Esophagus squamous epithelium (tissue), 5 donors: ENCODE measurements at places on chromosomes 1 and 21. TPM values are rescaled to one million over a fixed set of nuclear protein-coding genes. Genes with fewer than 3 reads are reported as not detected.
A peak's percentile ranks its signal among the peaks of the same experiment; 100 is the strongest.

GRCh38 chr1:58266242-58266641 lies 280.3 kb downstream of the OMA1 start:
- H3K4me3 ChIP-seq, result no peak overlapping the region
- H3K27me3 ChIP-seq, result no peaks in the 10 kb centered on the region
- no peak for DNase-seq

- H3K27ac ChIP-seq, result no peak overlapping the region
- no peak overlapping the region for H3K4me3 ChIP-seq
- DNase-seq, result no peak
- no peaks in the 10 kb centered on the region for H3K36me3 ChIP-seq
- peaks cover 8% of the 10 kb centered on the region for H3K4me1 ChIP-seq
Observed at GRCh38 chr21:37560385-37560784, 193.8 kb downstream of the DYRK1A start.

DNA sequence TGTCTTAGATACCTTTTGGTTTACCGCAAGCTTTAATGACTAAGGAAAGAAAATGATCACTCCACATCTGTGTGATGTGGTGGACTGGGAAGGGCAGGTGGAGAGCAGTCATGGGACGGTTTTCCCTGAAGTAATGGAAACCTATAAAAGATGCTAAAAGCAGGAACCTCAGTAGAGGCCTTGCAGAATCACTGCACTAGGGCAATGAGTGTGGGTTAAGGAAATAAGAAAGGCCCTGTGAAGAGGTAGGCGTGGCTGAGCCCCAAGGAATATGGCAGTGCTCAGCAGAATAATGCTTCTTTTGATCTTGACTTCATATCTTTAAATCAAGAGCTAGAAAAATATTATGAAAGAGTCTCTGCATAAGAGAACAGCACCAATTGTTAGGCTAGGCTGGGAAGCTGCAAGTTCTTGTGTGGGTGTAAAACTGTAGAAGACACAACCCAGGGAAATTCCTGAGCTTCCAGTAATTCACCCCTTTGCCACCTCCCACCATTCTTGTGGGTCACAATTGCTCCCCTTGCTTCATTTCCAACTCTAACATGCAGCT lies 49.9 kb downstream of the CLCA4 start:
- H3K36me3 ChIP-seq, result no peaks in the 10 kb centered on the region
- no peaks in the 10 kb centered on the region for H3K4me1 ChIP-seq
- H3K27ac ChIP-seq, result no peak overlapping the region
- DNase-seq, result no peak
- no peaks in the 10 kb centered on the region for H3K27me3 ChIP-seq
- H3K4me3 ChIP-seq, result no peak overlapping the region

DNA sequence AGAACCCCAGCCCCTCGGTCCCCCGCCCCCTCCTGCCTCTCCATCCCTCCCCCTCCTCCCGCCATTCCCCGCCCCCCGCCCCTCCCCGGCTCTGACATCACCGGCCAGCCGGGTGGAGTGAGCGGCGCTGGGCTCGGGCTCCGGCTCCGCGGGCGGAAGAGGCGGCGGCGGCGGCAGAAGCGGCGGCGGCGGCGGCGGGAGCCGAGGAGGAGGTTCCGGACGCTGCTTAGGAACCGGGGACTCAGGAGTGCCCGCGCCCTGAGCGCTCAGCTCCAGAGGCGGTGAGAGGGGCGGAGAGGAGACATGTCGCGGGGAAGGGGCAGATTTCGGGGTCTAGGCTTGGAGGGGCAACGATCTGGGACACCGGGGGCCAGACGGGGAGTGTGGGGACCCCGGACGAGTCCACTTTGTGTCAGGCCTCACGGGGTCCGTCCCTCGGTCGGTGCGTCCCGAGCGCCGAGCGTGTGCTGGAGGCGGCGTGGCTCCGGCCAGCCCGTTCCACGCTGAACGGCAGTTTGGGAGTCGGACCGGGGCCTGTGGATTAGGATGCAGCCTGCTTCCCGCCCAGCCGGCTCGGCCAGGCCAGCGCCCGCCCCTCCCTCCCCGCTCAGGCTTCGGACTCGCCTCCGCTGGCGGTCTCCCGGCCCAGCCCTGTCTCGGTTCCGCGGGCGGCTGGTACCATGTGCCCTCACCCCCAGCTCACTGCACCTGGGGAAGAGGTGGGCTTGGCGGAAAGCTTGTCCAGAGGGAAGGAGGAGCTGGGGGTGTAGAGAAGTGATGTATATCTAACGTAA lies at the start of gene PEA15:
Gene PEA15 (plus strand): TSS at position 143 of the 794 bp plus-strand sequence. CDS start 6,161 bp downstream, outside the sequence.
- peaks cover 63% of the 10 kb centered on the region for H3K4me1 ChIP-seq
- peak within 1 kb of the TSS; percentile 96 for H3K27ac ChIP-seq
- no peaks in the 10 kb centered on the region for H3K36me3 ChIP-seq
- H3K27me3 ChIP-seq, result no peaks in the 10 kb centered on the region

GRCh38 chr1:241881440-241881839 lies 33.4 kb downstream of the EXO1 start:
- no peaks in the 10 kb centered on the region for H3K4me1 ChIP-seq
- no peak overlapping the region for H3K27ac ChIP-seq
- DNase-seq, result no peak
- no peaks in the 10 kb centered on the region for H3K36me3 ChIP-seq

GRCh38 chr1:81029266-81029665 lies 771.5 kb upstream of the ADGRL2 start:
- H3K4me3 ChIP-seq, result no peak overlapping the region
- no peak for DNase-seq
- H3K36me3 ChIP-seq, result no peaks in the 10 kb centered on the region
- no peaks in the 10 kb centered on the region for H3K4me1 ChIP-seq
- H3K27ac ChIP-seq, result no peak overlapping the region
- no peaks in the 10 kb centered on the region for H3K27me3 ChIP-seq

GRCh38 chr1:66048011-66048410 lies 255.3 kb downstream of the PDE4B start:
- DNase-seq, result no peak
- no peaks in the 10 kb centered on the region for H3K27me3 ChIP-seq
- no peaks in the 10 kb centered on the region for H3K36me3 ChIP-seq
- no peak overlapping the region for H3K4me3 ChIP-seq

GRCh38 chr1:226702318-226702956 lies 36.6 kb downstream of the ITPKB start:
- H3K27ac ChIP-seq, result peak overlapping the region; percentile 91
- H3K4me1 ChIP-seq, result peaks cover 76% of the 10 kb centered on the region
- H3K4me3 ChIP-seq, result peak overlapping the region; percentile 87
- no peak for DNase-seq
- no peaks in the 10 kb centered on the region for H3K27me3 ChIP-seq

GRCh38 chr21:42112238-42112637 lies 41.1 kb downstream of the UMODL1 start:
- peaks cover 44% of the 10 kb centered on the region for H3K27me3 ChIP-seq
- peaks cover 27% of the 10 kb centered on the region for H3K4me1 ChIP-seq
- no peak overlapping the region for H3K27ac ChIP-seq
- H3K36me3 ChIP-seq, result no peaks in the 10 kb centered on the region
- DNase-seq, result no peak
- no peak overlapping the region for H3K4me3 ChIP-seq

- H3K36me3 ChIP-seq, result no peaks in the 10 kb centered on the region
- no peaks in the 10 kb centered on the region for H3K27me3 ChIP-seq
- H3K4me3 ChIP-seq, result no peak overlapping the region
- DNase-seq, result no peak
Observed at GRCh38 chr1:167168424-167168823, 52.3 kb upstream of the POU2F1 start.

DNA sequence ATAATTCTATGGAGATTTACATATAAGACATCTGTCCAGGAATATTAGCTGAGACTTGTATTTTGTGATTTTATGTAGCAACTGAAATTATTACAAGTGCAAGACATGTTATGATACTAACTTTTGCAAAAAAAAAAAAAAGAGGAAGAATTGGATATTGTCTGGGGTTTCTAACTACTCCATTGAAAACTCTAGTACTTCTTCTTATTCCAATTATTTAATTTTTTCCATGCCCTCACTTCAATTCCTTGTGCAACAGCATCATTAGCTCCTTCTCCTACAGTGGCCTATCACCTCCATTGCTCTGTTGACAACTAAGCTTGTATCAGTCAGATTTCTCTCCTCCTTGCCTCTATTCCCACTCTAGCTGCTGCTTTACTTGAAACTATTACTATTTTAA lies 126.6 kb downstream of the PTPRC start:
- H3K4me1 ChIP-seq, result no peaks in the 10 kb centered on the region
- H3K27me3 ChIP-seq, result no peaks in the 10 kb centered on the region
- H3K36me3 ChIP-seq, result no peaks in the 10 kb centered on the region
- H3K4me3 ChIP-seq, result no peak overlapping the region
- no peak for DNase-seq
- no peak overlapping the region for H3K27ac ChIP-seq

- H3K4me3 ChIP-seq, result no peak overlapping the region
- no peak overlapping the region for H3K27ac ChIP-seq
Observed at GRCh38 chr1:91006113-91006908, 15.5 kb downstream of the ZNF644 start.

DNA sequence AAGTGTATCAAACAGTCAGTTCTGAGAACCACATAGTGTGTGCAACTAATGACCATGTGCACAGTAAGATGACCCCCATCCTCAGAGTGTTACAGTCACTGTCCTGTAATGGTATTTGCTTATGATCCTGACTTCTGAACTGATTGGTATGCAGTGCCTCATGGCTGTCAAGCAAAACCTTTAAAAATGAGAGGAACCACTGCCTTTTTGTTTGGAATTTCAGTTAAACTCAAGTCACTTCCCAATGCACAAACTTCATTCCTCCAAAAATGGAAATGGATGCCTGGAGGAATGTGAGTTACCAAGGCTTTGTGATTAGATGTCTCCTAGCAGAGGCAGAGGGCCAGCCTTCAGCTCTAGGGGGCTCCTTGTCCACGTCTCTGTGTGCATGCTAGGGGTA lies 10.5 kb downstream of the C1orf198 start:
- DNase-seq, result no peak
- H3K4me3 ChIP-seq, result no peak overlapping the region
- H3K36me3 ChIP-seq, result peaks cover 25% of the 10 kb centered on the region
- H3K27ac ChIP-seq, result no peak overlapping the region
- no peaks in the 10 kb centered on the region for H3K27me3 ChIP-seq

DNA sequence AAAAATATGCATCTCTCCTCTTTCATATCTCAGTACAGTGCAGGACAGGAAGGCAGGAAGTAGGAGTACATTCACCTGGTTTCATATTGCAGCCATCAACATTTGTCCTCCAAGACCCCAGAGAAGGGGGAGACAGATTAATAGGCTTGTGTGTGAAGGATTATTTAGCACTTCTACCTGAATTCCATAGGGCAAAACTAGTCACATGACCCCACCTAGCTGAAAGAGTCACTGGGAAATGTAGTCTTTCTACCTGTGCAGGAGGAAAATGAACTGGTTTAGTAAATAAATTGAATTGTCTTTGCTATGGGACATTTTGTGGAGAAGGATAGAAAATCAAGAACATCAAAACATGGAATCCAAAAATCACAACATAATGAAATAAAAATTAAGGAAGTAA lies 13.9 kb upstream of the TRIM33 start:
- H3K27me3 ChIP-seq, result no peaks in the 10 kb centered on the region
- DNase-seq, result no peak
- no peaks in the 10 kb centered on the region for H3K4me1 ChIP-seq
- no peak overlapping the region for H3K4me3 ChIP-seq
- H3K27ac ChIP-seq, result no peak overlapping the region

DNA sequence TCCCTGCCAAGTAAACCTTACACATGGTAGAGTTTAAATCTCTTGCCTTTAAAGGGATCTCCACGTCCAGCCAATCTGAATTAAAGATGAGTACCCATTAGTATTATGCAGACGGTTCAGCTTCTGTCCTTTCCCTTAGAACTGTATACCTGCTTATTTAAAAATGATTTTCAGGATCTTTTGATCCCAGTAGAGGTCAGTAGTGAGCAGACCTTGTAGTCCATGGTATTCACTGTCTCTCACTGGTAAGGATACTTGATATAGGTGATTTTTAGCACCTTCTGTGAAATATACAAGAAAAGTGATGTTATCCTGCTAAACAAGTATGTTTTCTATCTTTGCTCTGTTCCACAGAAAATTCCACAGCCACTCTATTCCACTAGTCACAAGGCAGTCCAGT lies 1211.6 kb upstream of the ADGRL4 start:
- no peak overlapping the region for H3K4me3 ChIP-seq
- no peaks in the 10 kb centered on the region for H3K27me3 ChIP-seq
- no peak overlapping the region for H3K27ac ChIP-seq
- no peaks in the 10 kb centered on the region for H3K36me3 ChIP-seq

DNA sequence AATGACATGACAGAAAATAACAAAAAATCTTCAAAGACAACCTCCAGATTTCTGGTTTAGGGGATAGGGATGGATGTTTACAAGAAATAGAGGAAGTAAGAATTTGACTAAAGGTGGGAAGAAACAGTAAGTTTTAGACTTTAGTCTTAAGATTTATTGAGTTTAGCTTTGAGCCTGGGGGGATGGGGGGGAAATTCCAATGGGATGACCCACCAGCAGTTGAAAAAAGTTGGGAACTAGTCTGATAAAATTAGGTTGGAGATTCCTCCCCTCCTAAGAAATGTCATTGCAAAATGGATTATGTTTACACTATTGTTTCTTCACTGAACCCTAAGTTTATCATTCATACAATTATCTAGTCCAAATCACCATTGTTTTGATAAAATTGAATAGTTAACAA lies 28.4 kb downstream of the WDR26 start:
- no peak for DNase-seq
- H3K27ac ChIP-seq, result no peak overlapping the region
- no peaks in the 10 kb centered on the region for H3K27me3 ChIP-seq

DNA sequence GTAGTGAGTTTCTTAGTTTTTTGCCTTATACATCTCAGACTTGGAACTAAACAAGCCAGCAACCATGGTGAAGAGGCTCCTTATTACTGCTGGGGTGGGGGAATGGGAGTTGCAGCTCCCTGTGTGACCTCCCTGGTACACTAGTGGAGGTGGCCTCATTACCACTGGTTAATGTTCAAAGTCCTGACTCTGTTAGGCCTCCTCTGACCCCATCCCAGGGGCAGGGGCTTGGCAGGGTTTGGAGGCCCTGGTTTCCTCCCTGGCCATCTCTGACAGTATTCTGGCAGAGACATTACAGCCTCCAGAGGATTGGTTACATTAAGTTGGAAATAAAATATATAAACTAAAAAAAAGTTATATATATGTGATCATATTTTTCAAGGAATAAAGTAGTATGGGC lies 45.2 kb downstream of the CLIC4 start:
- no peak for DNase-seq
- no peaks in the 10 kb centered on the region for H3K27me3 ChIP-seq
- no peak overlapping the region for H3K27ac ChIP-seq
- H3K4me1 ChIP-seq, result peaks cover 17% of the 10 kb centered on the region

- H3K4me1 ChIP-seq, result no peaks in the 10 kb centered on the region
- no peak for DNase-seq
- no peak overlapping the region for H3K27ac ChIP-seq
- H3K4me3 ChIP-seq, result no peak overlapping the region
- H3K36me3 ChIP-seq, result no peaks in the 10 kb centered on the region
- H3K27me3 ChIP-seq, result no peaks in the 10 kb centered on the region
Observed at GRCh38 chr1:241391926-241392710, 35.1 kb upstream of the RGS7 start.

Gene JAK1
- 92.7 TPM for total RNA-seq

Gene LRRIQ3
- total RNA-seq, result not detected

Gene C1orf94
- total RNA-seq, result not detected

Gene NLRP3
- 0.57 TPM for total RNA-seq

Gene COL9A2
- total RNA-seq, result not detected
